ENCODE measurements at places on chromosomes 6 and 20.
A peak's percentile ranks its signal among the peaks of the same experiment; 100 is the strongest.

- DNase-seq, result no peak
These were observed 32.1 kb upstream of the OPN5 start for GRCh38 chr6:47749757-47750156.

DNA sequence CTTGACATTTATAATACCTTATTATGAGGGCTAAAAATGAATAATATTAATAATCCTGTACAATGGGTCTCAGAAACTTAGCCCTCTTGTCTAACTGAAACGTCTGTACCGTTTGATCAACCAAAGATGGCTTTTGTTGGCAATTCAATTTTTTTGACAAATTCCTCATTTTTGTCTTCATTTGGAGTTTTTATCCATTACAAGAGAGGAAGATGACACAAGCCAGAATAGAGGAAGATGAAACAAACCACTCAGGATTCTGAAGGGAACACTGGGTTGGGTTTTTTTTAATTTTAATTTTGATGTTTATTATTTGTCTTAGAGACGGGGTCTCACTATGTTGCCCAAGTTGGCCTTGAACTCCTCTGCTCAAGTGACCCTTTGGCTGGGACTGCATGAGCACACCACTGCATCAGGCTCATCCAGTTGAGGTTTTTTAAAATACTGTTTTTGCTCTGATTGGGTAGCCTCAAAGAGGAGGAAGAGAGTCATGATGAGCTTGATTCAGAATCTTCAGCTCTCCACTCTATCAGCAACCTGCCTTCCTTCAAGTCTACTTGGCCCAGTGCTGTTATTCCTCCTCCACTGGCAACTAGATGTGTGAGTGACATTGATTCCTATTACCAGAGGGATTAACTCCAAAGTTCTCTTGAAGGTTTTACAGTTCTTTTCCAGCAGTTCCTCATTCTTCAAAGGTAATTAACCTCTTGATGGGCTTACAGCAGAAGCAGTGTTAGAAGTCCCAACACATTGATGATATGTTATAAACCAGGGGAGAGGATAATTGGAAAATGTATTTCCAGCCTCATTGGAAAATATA is 71.3 kb downstream of the ATXN1 start:
- DNase-seq, result no peak

DNA sequence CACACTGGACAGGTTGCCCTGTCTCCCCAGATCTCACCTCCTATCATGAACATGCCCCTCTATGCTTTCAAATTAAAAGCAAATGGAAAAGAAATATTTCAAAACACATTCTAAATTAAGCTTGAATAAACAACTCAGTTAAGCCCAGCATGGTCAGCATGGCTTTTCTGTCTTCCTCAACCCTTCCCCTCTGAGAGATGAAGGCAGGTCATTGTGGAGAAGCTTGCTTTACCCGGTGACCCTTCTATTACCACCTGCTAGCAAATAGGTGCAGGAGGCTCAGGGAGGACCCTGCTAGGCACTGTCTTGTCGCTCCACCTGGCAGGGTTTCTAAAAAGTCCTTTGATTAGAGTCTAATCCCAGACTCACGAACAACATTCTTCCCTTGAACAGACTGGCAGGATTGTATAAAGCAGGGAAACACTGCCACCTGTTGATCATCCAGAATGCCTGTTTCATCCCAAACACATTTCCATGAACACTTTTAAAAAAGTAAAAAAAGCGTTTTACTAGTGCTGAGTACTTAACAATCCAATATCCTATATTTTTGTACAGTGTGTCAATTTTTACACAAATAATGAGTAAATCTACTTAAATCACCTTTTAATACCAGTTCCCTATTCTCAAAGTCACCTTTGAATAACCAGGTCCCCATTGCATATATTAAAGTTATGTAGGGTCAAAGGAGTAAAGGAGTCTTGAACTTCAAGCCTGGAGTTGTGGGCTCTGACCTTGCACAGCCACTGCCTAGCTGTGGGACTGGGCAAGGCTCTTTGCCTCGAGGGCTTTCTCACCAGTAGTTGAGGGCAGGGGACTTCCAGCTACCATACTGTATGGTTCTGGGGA is 75.5 kb downstream of the GPR6 start:
- DNase-seq, result peak; percentile 81

GRCh38 chr6:35038076-35038475 is 103.1 kb downstream of the TCP11 start:
- DNase-seq, result peak; percentile 46
